ENCODE measurements at places on chromosomes 2 and 18. TPM values are rescaled to one million over a fixed set of nuclear protein-coding genes. Genes with fewer than 3 reads are reported as not detected.

GRCh38 chr2:238159071-238159539 is 335 bp downstream of the ERFE start:
- no peak for DNase-seq

The UBE2F gene
- 58.8 TPM for total RNA-seq

The PLCD4 gene
- 1.0 TPM for total RNA-seq

The IL18RAP gene
- total RNA-seq, result 13.8 TPM

The IL1RN gene
- total RNA-seq, result 8.9 TPM
